ENCODE measurements at places on chromosomes 7 and 10. TPM values are rescaled to one million over a fixed set of nuclear protein-coding genes. Genes with fewer than 3 reads are reported as not detected.

Gene SUN1
- total RNA-seq = 116 TPM

Gene CYP26C1
- 0.09 TPM for total RNA-seq

Gene WEE2
- not detected for total RNA-seq

Gene ZNF503
- 7.7 TPM for total RNA-seq

Gene SORCS1
- total RNA-seq = not detected

Gene ANKRD30A
- total RNA-seq = not detected

Gene PHF14
- total RNA-seq = 24.9 TPM

Gene JAKMIP3
- 0.32 TPM for total RNA-seq

Gene NRCAM
- 0.28 TPM for total RNA-seq

Gene PNLIPRP3
- total RNA-seq = not detected

Gene GUSB
- 17.8 TPM for total RNA-seq

Gene ADAM22
- total RNA-seq = 1.8 TPM

Gene SAP25
- total RNA-seq = not detected

Gene CALML5
- not detected for total RNA-seq

Gene ELAPOR2
- 8.9 TPM for total RNA-seq

Gene TEX47
- not detected for total RNA-seq

Gene ZNF365
- 2.8 TPM for total RNA-seq

Gene ZNF394
- 25.8 TPM for total RNA-seq

Gene ERCC6
- 38.0 TPM for total RNA-seq

Gene TRPV5
- not detected for total RNA-seq

Gene SEMA3E
- total RNA-seq = 0.18 TPM

Gene C10orf71
- not detected for total RNA-seq

Gene LRRN3
- total RNA-seq = 3.2 TPM

Gene HYAL4
- not detected for total RNA-seq

Gene CHCHD1
- total RNA-seq = 10.5 TPM

Gene RELN
- under 0.01 TPM for total RNA-seq

Gene NCOA4
- 149 TPM for total RNA-seq

Gene WDR86
- 8.6 TPM for total RNA-seq

Gene ZNF33B
- total RNA-seq = 4.5 TPM

Gene AZGP1
- total RNA-seq = 0.32 TPM

Gene ACSM6
- total RNA-seq = not detected

Gene ADAM8
- total RNA-seq = 1.2 TPM

Gene NKX1-2
- not detected for total RNA-seq

Gene TRIM73
- 0.59 TPM for total RNA-seq

Gene PON1
- not detected for total RNA-seq

Gene PTF1A
- total RNA-seq = not detected

Gene DUSP5
- 0.89 TPM for total RNA-seq

Gene PRF1
- total RNA-seq = not detected

Gene GLUD1
- total RNA-seq = 209 TPM

Gene GPR26
- not detected for total RNA-seq

Gene TMEM229A
- total RNA-seq = not detected

Gene ZNF736
- total RNA-seq = 10.5 TPM

Gene GIMAP5
- total RNA-seq = not detected

Gene VSIR
- total RNA-seq = 8.0 TPM

Gene HOXA9
- 8.6 TPM for total RNA-seq

Gene ADIRF
- total RNA-seq = 1.5 TPM

Gene SYT15
- total RNA-seq = 0.59 TPM

Gene ANXA8L1
- total RNA-seq = 2.9 TPM

Gene DGKI
- 15.5 TPM for total RNA-seq

Gene BBS9
- total RNA-seq = 29.4 TPM

Gene ASAH2
- 2.3 TPM for total RNA-seq

Gene GDI2
- total RNA-seq = 425 TPM

Gene NUTM2A
- total RNA-seq = 0.37 TPM

Gene AKR1D1
- total RNA-seq = not detected

Gene DNA2
- total RNA-seq = 8.9 TPM

Data from smooth muscle cell of the umbilical artery (primary cell).